ENCODE measurements at places on chromosomes 2 and 18.
A peak's percentile ranks its signal among the peaks of the same experiment; 100 is the strongest.

DNA sequence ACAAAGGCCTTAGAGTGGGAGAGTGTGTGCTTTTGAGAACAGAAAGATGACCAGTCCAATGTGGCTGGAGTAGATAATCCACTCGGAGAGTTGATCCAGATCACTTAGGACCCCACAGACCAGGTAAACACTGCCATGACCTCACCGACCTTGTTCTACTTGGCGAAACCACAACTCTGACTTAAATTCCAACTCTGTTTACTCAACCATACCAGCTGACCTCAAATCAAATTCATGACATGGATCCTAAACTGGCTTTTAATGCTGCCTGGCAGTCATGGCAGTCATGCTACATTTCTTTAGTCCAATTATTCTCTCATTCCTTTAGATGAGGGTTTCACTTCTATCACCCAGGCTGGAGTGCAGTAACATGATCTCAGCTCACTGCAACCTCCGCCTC, 347.1 kb upstream of the FAM98A start:
- no peak overlapping the region for H3K4me3 ChIP-seq
- no peaks in the 10 kb centered on the region for H3K36me3 ChIP-seq
- no peaks in the 10 kb centered on the region for H3K27me3 ChIP-seq
- no peaks in the 10 kb centered on the region for H3K4me1 ChIP-seq

DNA sequence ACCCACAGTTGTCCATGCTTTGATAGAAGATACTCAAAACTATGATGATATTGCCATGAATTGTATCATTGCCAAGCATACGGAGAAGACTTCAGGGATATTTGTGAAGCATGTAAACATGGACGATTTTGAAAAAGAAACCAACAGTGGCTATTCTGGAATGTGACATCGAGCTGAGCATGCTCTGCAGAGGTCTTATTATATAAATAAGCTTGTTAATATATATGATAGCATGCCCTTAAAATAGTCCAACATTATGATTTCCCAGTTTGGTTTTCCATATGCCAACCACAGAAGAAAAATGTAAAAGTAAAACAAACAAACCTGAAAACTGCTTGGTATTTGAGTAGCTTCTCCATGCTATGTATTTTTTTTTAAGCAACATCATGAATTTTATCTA, 159.1 kb downstream of the LNPK start:
- H3K36me3 ChIP-seq = no peaks in the 10 kb centered on the region
- no peak overlapping the region for H3K27ac ChIP-seq
- no peaks in the 10 kb centered on the region for H3K4me1 ChIP-seq

DNA sequence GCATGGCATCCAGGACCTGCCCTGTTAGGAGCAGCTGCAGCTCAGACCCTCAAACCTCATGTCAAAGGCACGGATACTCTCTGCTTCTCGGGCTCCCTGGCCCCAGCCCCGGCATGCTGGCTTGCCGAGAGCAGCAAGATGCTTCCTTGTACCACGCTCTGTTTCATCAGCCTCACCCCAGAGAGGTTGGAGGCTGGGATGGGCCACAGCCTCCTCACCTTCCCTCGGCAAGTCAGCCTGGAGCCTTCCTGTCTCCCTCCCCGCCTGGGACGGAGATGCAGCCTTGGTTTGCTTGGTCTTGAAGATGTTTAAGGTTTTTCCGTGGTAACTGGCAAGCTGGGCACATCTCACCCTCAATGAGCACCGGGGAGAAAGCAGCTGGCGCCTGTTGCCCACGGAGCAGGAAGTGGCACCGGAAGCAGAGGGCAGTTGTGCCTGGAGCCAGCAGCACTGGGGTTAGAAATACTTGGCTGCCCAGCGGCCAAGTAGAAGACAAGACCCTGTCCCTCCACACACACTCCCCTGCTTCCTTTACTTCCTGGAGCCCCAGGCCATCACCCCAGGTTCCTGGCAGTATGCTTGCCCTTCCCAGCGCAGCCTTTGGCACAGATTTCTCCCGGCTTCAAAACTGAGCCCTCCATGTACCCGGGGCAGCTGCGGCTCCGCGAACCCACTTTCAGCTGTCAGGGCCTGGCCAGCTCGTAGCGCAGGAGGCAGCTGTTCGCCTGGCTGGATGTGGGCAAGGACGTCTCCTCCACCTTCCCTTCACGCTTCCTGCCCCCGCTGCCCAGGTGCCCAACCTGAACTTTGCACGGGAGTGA, 17.4 kb downstream of the FBLN7 start:
- no peak for DNase-seq
- no peaks in the 10 kb centered on the region for H3K36me3 ChIP-seq
- peak overlapping the region; percentile 20 for H3K4me3 ChIP-seq
- H3K4me1 ChIP-seq = peaks cover 16% of the 10 kb centered on the region

DNA sequence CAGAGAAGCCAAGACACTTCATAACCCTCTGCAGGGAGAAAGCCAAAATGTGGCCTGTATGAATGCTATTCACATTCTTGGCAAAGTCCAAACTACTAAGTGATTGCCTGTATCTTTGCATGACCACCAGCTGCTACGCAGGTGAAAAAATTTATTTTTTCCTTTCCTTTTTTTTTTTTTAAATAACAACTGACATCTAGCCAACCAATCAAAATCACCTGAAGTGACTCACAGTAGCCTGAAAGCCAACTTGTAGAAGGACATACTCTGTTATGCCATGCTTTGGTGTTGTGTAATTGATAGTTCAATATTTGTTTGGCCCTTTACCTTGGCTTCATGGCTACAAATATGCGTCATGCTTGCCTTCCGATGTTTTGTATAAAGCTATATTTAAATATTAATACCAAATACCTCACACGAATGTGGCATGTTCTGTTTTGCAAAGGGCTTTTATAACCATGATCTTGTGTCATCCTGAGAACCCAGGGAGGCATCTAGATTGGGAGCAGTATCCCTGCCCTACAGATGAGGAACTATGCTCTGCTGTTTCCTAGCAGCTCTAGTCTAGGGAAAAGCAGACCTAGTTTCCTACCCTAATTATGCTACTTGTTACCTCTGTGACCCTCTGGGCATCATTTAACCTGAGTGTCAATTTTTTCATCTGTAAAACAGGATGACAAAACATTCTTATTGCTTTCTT, 102.1 kb downstream of the MYOM1 start:
- no peaks in the 10 kb centered on the region for H3K36me3 ChIP-seq
- no peak overlapping the region for H3K27ac ChIP-seq
- no peak overlapping the region for H3K4me3 ChIP-seq
- H3K27me3 ChIP-seq = no peaks in the 10 kb centered on the region
- DNase-seq = no peak
- no peaks in the 10 kb centered on the region for H3K4me1 ChIP-seq

DNA sequence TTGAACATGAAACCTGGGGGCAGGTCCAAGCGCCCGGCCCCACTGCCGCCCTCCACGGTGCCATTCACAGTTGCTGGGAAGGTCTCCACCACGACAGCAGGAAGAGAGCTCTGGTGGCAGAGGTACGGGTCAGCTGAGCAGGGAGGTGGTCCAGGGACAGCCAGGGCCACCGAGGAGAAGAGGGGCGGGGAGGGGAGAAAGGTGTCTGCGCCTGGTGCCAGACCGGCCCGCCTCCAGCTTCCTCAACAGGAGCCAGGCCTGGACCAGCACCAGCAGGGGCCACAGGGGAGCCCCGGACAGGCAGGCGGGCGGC, 56.2 kb downstream of the BIN1 start:
- no peak for DNase-seq
- no peaks in the 10 kb centered on the region for H3K36me3 ChIP-seq
- no peaks in the 10 kb centered on the region for H3K27me3 ChIP-seq
- H3K27ac ChIP-seq = no peak overlapping the region
